ENCODE measurements at places on chromosomes 7 and 10. TPM values are rescaled to one million over a fixed set of nuclear protein-coding genes. Genes with fewer than 3 reads are reported as not detected.
A peak's percentile ranks its signal among the peaks of the same experiment; 100 is the strongest.

DNA sequence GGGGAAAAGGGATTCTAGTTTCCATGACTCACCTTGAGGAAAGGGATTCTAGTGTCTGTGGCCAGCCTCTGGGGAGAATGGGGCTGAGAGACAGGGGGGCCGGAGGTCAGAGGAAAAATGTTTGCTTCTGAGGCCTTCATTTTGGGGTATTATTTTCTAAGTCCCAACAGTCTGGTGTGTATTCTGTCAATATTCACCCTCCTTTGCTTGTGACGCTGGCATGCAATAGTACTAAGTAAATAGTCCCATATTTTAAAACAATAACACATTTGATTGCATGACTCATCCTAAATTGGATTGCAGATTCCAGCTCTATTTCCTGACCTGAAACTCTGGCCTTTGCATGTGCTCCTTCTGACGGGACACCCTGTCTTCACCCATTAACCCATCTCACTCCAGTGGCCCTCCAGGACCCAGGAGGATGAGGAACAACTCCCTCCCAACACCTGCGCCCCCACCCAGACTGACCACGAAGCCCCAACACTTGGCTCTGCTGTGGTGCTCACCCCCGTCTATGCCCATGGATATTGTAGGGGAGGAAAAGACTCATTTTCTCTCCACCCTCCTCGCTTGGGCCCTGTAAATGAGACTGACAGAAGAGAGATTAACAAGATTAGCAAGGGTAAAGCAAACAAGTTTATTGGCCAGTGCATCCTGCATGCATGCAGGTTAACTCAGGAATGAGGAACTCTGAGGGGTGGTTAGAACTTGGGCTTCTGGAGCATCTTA, 495.6 kb upstream of the KLF6 start:
- no peak overlapping the region for H3K27ac ChIP-seq
- H3K4me1 ChIP-seq = peaks cover 8% of the 10 kb centered on the region
- no peak for DNase-seq
- H3K36me3 ChIP-seq = no peaks in the 10 kb centered on the region

- H3K27me3 ChIP-seq = peaks cover 57% of the 10 kb centered on the region
- peaks cover 21% of the 10 kb centered on the region for H3K4me1 ChIP-seq
- no peak overlapping the region for H3K27ac ChIP-seq
- H3K4me3 ChIP-seq = no peak overlapping the region
These were observed 2.6 kb downstream of the CPED1 start for GRCh38 chr7:120991161-120991560.

- H3K4me3 ChIP-seq = peak overlapping the region; percentile 93
- DNase-seq = no peak
- H3K36me3 ChIP-seq = peaks cover 71% of the 10 kb centered on the region
- H3K27me3 ChIP-seq = no peaks in the 10 kb centered on the region
- H3K27ac ChIP-seq = peak overlapping the region; percentile 97
- peaks cover 61% of the 10 kb centered on the region for H3K4me1 ChIP-seq
These were observed 3.7 kb downstream of the VIM start for GRCh38 chr10:17231788-17232187.

GRCh38 chr10:70503776-70504175, 25.2 kb downstream of the PALD1 start:
- no peaks in the 10 kb centered on the region for H3K36me3 ChIP-seq
- H3K4me1 ChIP-seq = peaks cover 13% of the 10 kb centered on the region
- DNase-seq = no peak
- H3K4me3 ChIP-seq = no peak overlapping the region
- no peak overlapping the region for H3K27ac ChIP-seq
- peaks cover 6% of the 10 kb centered on the region for H3K27me3 ChIP-seq

GRCh38 chr10:124476043-124476725, 14.6 kb downstream of the LHPP start:
- no peak overlapping the region for H3K27ac ChIP-seq
- H3K27me3 ChIP-seq = no peaks in the 10 kb centered on the region
- H3K4me3 ChIP-seq = no peak overlapping the region
- no peak for DNase-seq

GRCh38 chr10:123901621-123902020, 10.0 kb upstream of the CPXM2 start:
- DNase-seq = no peak
- H3K27ac ChIP-seq = no peak overlapping the region
- no peak overlapping the region for H3K4me3 ChIP-seq
- no peaks in the 10 kb centered on the region for H3K27me3 ChIP-seq
- no peaks in the 10 kb centered on the region for H3K4me1 ChIP-seq
- no peaks in the 10 kb centered on the region for H3K36me3 ChIP-seq

DNA sequence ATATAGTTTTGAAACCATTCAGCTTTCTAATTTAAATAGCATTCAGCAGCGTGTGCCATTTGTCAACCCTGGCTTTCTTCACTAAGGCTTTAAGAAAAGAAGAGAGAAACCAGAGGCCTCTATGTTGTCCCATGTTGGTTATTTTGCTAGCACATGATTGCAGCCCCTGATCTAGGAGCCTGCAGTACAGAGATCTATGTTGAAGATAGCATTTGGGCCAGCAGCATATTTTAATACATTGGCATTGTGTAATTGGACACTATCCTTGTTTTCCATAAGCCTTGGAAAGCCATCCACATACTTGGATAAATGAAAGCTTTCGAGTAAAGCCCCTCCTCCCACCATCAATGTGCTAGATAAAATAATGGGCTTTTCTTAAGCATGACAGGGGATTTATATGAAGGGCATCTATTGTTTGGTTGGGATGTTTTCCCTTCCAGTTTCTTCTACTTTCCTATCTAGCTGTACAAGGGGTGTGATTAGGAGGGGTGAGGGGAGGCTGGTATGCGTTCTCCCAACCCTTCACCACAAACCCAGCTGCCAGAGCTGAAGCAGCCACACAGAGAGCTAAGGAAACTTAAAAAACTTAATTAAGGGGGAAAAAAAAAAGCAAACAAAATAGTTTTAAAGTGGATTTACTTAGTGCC, 23.1 kb upstream of the SDHAF3 start:
- H3K36me3 ChIP-seq = no peaks in the 10 kb centered on the region
- H3K27ac ChIP-seq = no peak overlapping the region
- H3K4me3 ChIP-seq = no peak overlapping the region

DNA sequence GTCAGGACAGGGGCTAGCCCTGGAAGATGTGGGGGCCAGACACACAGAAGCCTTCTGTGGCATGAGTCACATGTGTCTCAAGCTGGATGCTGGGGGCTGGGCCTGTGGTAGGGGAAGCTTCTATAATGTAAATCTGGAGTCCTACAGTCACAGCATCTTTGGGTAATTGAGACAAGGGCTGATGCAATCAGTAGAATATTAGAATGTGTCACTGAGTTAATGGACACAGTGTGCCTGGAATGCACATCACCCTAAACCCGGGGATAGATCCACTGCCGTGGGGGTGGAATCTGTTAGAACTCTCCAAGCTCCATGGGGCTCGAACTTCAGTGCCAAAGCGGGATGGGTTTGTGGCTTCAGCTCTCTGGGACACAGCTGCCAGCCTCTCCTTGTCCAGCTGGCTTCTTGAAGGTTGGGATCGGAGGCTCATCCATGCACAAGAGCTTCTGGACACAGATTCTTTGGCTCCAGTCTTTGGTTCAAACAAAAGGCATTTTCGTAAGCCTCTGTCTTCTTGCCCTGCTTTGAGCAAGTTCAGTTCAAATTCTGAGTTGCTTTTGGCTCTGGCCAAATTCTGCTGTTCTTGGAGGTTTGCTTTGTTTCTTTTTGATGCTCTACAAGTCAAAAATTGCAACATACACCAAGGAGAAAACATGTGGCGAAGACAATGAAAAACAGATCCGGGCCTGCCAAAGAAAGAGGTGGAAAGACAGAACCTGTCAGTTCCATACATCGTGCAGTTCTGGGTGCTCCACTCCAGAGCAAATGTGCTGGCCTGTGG, 194.8 kb upstream of the ZNF32 start:
- no peak overlapping the region for H3K27ac ChIP-seq
- DNase-seq = no peak
- H3K36me3 ChIP-seq = no peaks in the 10 kb centered on the region
- peaks cover 5% of the 10 kb centered on the region for H3K27me3 ChIP-seq
- peaks cover 16% of the 10 kb centered on the region for H3K4me1 ChIP-seq
- H3K4me3 ChIP-seq = no peak overlapping the region

SPDYE5 gene
- not detected for total RNA-seq

LMOD2 gene
- total RNA-seq = not detected

ARHGAP12 gene
- 3.0 TPM for total RNA-seq

C7orf57 gene
- total RNA-seq = 0.12 TPM

GIMAP1 gene
- total RNA-seq = 12.4 TPM

Measured in activated CD8-positive, alpha-beta memory T cell treated with anti-CD3 and anti-CD28 coated beads, Interleukin-2, amount 10 ng/mL, durations not matched to agents 7 days and 5 days (primary cell).